ENCODE measurements at places on chromosomes 1 and 21.

DNA sequence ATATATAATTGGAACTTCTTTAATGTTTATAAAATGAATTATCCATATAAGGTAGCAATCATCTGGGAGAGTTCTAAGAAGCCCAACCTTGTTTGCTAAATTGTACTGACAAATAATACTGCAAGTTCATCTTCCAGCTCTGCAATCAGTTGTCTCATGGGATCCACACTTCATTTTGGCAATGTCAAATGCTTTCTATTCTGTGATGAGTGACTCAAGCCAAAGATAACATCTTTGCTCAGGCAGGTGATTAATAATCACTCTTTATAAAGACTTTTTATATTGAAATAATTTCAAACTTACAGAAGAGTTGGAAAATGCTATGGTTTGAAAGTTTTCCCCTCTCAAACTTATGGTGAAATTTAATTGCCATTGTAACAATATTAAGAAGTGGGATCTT lies 67.2 kb downstream of the SLC44A5 start:
- DNase-seq: no peak

DNA sequence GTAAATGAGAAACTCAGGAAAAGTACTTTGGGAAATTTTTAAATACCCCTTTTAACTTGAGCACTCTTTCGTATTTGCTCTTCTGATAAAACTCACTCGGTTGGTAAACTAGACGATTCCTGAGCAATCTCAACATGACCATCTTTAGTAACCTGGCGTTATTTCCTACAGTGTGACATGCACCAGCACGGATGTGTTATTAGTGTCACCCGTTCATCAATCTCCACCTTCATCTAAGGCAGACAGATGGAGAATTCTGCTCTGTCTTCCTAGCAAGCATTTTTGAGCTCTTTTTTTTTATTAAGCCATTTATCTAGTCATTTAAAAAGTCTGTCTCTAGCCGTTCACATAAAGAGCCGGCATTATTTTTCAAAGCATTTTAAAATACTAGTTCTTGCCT lies 155.2 kb downstream of the DISP1 start:
- no peak for DNase-seq

DNA sequence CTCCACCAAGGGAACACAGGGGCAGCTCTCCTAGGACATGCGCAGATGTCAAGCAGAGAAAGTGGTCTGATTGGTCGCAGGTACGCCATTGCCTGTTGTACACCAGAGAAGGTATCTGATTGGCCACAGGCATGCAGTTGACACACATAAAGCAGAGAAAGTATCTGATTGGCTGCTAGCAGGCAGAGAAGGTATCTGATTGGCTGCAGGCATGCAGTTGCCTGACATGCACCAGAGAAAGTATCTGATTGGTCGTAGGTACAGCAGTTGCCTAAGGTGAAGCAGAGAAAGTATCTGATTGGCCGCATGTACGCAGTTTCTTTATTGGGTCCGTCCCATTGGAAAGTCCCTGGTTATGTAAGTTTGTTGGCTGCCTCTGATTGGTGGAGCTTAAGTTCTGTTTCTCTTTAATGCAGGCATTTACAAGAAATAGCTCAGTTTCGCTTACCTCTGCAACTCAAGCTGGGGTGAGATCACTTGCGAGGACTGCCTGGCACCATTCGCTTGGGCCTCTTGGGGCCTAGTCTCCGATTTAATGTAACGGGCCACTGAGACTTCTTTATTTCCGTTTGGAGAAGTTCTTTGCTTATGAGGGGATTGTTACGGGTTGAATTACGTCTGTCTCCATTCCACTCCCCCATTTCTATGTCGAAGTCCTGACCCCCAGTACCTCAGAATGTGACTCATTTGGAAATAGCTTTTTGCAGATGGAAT lies 74.2 kb downstream of the SIK1 start:
- DNase-seq: peak; percentile 48

- DNase-seq: no peak
Measured at GRCh38 chr1:80170811-80171485, 1164.4 kb upstream of the ADGRL4 start.

DNA sequence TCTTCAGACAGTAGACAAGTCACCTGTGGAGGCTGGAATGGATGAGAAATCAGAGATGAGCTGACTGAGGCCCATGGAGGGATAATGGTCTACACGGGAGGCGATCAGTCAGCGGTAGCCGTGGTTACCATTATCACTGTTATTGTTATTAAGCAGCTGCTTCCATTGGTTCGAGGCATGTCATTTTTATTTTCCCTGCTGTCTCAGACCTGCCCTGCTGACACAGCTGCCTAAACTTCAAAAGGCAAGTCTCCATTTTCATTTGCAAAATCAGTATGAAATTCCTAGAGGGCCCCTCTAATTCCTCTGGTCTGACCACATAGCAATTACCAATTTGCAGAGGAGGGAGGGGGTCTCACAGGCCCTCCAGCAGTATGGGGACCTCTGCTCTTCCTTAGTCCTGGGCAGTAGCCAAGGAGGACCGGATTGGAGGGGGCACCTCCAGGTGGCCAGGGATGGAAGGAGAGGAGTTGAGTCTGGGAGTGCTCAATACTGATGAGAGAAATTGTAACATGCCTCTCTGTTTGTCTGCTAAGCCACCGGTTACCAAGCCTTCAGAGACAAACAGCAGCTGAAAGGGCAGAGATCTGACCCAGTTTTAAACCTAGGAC lies 184.2 kb downstream of the TRABD2B start:
- no peak for DNase-seq

DNA sequence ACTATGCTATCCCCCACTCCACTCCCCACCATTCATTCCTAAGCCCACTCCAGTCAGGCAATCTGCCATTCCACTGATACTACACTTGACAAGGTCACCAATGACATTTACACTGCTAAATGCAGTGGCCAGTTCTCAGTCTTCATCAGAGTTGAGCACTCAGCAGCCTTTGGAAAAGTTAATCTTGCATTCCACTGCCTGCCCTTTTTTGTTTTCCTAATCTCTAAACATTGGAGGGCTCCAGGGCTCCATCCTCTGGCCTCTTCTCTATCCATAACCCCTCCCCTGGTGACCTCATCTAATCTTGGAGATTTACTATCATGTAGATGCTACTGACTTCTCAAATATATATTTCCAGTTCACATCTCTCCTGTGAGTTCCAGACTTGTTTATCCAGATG lies 70.9 kb upstream of the S1PR1 start:
- DNase-seq: no peak

GRCh38 chr1:159771127-159771895 lies 9.5 kb upstream of the DUSP23 start:
- no peak for DNase-seq

GRCh38 chr1:173128742-173129141 lies 78.0 kb upstream of the TNFSF18 start:
- DNase-seq: no peak

- no peak for DNase-seq
Measured at GRCh38 chr1:43836267-43836951, 97.2 kb upstream of the ARTN start.

DNA sequence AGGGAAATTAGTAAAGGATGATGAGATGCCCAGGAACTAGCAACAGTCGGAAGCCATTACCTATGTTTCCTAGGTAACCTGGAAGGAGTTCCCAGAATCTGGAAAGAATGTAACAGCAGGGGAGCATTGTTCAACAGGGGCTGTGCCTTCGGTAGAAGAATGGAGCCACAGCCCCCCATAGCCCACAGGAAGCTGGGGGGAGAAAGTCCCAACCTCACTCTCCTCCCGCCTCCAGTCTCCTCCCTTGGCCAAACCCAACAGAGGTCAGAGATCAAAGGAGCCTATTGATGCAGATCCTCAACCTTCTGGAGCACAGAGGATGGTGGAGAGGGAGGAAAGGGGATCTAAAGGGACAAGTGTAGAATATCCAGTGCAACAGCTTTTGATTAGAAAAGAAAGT lies 131.5 kb upstream of the SLC44A3 start:
- no peak for DNase-seq

DNA sequence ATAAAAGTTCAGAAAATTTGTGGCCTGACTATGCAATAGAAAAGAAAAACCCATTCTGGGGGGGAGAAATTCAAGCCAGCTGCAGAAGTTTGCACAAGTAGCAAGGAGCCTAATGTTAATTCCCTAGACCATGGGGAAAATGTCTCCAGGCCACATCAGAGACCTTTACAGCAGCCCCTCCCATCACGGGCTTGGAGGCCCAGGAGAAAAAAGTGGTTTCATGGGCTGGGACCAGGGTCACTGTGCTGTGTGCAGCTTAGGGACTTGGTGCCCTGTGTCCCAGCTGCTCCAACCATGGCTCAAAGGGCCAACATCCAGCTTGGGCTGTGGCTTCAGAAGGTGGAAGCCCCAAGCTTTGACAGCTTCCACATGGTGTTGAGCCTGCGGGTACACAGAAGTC lies 42.0 kb downstream of the IL23R start:
- no peak for DNase-seq

GRCh38 chr1:82614090-82614489 lies 813.4 kb downstream of the ADGRL2 start:
- DNase-seq: no peak

DNA sequence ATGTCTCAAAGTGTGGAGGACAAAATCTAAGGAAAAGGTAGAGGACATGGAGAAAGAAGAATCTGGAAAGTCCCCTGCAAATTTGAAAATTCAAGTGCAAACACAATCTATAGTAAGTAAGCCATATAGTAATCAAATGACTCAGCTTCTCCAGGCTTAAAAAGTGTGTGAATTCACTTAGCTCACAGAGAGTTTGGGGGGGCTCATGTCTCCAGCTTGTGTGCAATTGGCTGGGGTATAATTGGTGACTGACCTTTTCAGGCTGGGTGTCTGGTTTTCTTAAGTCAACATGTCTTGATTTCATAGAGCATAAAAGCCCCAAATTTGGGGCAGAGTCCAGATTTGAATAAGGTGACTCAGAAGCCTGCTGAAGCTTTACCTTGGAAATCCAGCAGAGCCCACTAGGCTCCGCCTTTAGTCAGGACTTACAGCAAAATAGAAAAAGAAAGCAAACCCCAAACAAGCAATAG lies 8.6 kb downstream of the CLDN14 start:
- DNase-seq: no peak

DNA sequence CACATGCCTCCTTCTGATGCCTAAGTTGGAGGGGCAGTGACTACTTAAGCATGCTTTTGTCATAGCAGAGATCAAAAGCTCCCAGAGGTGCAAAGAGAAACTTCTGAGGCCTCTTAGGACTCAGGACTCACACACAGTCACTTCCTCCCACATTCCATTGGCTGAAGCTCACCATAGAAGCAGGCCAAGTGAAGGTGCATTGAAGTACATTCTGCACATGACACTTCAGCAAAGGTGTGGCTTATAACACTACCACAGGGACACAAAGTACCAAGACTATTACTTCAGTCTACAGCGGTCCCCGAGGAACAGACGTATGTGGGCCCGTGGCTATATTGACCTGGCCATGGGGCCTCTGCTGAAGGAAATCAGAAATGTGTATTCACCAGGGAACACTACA lies 2.5 kb upstream of the POGK start:
- no peak for DNase-seq

DNA sequence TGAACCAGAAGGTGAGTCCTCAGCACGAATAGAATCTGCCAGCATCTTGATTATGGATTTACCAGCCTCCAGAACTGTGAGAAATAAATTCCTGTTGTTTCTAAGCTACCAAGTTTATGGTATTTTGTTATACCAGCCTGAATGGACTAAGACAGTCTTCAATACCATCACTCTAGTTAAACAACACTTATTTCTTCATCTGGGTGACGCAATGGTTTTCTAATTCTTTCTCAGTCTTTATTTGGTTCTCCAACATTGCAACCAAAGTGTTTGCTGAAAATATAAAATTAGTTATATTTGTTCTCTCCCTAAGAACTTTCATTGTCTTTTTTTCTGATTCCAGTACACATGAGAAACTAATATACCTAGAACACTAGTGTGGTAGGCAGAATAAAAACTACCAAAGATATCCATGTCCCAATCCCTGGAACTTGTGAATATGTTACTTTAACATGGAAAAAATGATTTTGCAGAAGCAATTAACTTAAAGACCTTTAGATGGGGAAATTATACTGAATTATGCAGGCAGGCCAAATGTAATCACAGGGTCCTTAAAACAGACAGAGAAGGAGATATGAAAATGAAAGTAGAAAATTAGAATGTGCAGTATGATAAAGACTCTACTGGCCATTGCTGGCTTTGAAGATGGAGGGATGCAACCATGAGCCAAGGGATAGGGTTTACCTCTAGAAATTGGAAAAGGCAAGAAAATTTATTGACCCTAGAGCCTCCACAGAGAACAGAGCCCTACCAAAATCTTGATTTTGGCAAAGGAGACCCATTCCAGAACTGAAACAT lies 1115.1 kb downstream of the PLA2G4A start:
- no peak for DNase-seq

GRCh38 chr1:34770891-34771504 lies 10.0 kb upstream of the GJB3 start:
- no peak for DNase-seq

DNA sequence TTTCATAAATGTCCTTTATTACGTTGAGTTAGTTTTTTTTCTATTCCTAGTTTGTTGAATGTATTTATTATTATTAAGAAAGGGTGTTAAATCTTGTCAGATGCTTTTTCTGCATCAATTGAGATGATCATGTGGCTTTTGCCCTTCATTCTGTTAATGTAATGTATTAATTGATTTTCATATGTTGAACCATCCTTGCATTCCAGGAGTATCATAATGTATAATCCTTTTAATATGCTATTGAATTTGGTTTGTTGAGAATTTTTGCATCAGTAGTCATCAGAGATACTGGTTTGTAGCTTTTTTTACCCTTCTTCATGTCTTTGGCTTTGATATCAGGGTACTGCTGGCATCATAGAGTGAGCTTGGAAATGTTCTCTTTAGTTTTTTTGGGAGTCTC lies 100.0 kb downstream of the POFUT2 start:
- DNase-seq: no peak

GRCh38 chr1:229102741-229103391 lies 168.0 kb upstream of the RAB4A start:
- DNase-seq: no peak

DNA sequence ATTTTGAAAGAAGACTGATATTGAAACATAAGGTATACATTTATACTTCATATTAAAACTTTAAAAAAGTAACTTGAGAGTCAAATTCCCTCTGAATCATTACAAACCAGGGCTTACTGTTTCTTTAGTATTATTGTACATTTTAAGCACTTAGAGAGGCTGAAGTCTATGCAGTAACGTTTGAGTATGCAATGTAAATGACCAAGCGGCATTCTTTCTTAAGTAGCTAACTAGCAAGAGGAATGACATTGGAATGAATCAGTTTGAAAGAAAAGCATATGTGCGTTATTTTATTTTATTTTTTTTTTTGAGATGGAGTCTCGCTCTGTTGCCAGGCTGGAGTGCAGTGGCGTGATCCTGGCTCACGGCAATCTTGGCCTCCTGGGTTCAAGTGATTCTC lies 24.3 kb downstream of the WNT2B start:
- DNase-seq: no peak

DNA sequence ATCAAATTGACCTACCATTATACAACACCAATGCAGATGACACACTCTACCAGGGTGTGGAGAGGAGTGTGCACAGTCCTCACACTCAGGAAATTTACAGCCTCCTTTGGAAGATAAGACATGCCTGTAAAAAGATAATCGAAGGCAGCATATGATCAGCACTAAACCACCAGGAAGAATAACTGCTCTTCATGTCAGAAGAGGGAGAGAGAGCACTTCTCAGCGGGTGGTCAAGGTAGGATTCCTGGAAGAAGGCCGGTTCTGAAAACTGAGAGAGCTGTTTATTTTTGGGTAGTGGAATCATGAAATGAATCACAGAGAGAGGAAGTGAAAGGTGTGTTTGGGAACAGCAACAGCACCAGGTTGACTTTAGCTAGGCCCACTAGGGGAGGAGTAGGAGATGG lies 14.0 kb upstream of the ZNF697 start:
- no peak for DNase-seq

GRCh38 chr1:147804942-147805723 lies 44.7 kb upstream of the GJA5 start:
- DNase-seq: no peak
